ENCODE measurements at places on chromosomes 7 and 10.

DNA sequence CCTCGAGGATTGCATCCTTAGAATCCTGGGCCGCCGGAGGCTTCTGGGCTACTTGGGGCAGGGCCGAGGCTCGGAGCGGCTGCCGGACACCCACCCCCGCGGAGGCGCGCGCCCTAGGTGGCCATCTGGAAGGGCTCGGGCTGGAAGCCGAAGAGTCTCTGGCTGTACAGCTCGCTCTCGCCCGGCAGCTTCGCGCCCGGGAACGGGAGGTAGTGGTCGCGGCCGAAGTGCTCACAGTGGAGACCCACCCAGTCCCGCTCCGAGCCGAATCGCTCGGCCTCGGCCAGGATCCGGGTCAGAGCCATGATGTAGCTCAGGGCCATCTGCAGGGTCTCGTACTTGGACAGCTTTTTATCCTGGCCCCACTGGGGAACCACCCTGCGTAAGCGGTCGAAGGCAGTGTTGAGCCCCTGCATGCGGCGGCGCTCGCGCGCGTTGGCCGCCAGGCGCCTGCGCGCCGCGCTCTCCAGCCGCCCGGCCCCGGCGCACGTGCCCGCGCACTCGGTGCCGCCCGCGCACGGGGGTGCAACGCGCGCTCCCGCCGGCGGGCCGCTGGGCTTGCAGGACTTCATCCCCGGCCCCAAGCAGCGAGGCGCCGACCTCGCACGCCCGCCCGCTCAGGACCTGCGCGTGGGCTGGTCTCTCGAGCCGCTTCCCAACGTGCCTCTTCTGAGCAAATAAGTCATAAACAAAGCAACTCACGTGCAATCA lies 652 bp downstream of the ATOH7 start:
- no peak for DNase-seq

GRCh38 chr10:79238158-79238520 lies 109.1 kb upstream of the PPIF start:
- DNase-seq: no peak

DNA sequence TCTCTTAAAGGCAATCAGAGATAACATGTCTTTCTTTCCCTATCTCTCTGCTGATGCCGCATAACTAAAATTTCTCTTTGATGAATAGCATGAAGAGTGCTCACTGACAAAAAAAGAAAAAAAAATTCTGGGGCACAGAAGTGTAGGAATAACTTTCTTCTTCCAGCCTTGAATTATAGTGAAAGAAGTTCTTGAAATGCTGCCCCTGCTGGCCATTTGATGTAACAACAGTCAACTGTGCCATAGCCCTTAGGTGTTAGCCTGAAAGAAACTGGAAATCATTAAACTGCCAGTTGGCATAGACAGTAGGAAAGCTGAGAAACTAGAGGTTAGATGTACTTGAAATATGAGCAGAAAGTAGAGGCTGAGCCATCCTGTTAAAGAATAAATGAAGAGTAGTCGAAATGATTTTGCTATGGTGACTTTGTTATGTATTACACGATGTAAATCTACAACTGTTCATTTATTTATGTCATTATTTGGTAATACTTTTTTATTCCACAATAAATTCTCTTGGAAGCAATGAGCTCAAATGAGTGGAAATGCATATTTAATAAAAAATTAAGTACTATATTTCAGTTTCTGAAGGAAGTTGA lies 48.3 kb upstream of the FAM171A1 start:
- DNase-seq: no peak

- no peak for DNase-seq
Measured at GRCh38 chr7:98877692-98878364, 504 bp upstream of the TRRAP start.

DNA sequence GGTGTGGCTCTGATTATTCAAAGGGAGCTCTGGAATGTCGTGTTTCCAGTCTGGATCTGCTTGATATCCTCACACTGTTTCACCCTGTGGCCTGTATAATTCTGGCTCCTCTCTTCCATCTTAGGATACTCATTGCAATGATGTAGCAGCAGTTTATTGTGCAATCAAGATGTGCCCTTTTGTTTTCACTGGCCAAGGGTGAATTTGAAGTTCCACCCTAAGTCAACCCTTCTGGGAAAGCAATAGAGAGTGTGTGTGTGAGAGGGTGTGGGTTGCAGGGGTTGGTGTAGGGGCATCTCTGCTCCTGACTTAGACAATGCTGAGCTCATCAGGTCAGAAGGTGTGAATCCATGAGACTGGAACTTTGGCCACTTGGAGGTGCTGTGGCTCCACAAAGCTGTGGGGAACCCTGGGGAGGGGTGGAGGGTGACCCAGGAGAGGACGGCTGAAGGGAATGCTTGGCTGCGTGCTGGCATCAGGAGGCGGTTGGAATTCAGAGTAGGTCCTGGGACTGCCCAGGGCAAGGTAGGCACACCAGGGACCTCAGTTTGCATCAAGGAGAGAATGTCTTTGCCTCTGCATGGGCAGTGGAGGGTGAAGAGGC lies 118.0 kb upstream of the PRSS58 start:
- no peak for DNase-seq

- no peak for DNase-seq
Measured at GRCh38 chr7:27889800-27890199, 149.8 kb downstream of the TAX1BP1 start.

GRCh38 chr7:31640381-31640780 lies 46.6 kb upstream of the PPP1R17 start:
- DNase-seq: no peak

- DNase-seq: no peak
Measured at GRCh38 chr7:38679419-38679818, 48.2 kb upstream of the AMPH start.

DNA sequence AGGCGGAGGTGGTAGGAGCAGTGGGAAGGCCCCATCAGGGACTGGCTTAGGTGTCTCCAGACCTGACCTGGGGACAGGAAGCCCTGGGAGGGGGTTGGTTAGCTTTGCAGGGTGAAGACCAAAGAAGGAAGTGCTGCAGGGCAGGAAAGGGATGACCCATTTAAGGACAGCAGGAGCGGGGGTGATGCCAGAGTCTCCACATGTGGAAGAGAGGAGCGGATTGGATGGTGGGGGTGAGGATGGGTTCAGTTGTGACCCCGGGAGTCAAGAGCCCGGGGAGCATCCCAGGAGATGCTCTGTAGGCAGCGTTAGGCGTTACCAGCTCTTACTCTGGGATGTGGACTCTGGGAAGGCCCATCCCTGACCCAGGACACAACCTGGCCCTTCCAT lies 3.1 kb upstream of the LDB3 start:
- no peak for DNase-seq

GRCh38 chr10:33638374-33638773 lies 303.9 kb upstream of the NRP1 start:
- DNase-seq: no peak

DNA sequence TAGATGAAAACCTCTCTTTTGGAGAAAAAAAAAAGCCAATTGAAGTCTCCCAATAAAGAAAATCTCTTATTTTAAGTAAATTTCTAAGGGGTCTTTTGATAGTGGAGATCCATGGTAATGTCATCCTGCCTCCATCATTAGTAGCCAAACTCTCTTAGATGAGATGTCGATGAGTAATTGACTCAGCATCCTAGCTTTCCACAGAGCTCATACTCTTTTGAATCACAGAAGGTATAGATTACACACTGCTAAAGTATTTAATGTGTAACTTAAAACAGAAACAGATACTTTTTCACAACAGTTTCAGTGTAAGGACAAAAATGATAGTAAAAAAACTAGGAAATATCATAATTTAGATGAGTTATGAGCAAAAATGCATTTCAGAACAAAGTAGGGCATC lies 19.4 kb downstream of the MAGI2 start:
- no peak for DNase-seq

DNA sequence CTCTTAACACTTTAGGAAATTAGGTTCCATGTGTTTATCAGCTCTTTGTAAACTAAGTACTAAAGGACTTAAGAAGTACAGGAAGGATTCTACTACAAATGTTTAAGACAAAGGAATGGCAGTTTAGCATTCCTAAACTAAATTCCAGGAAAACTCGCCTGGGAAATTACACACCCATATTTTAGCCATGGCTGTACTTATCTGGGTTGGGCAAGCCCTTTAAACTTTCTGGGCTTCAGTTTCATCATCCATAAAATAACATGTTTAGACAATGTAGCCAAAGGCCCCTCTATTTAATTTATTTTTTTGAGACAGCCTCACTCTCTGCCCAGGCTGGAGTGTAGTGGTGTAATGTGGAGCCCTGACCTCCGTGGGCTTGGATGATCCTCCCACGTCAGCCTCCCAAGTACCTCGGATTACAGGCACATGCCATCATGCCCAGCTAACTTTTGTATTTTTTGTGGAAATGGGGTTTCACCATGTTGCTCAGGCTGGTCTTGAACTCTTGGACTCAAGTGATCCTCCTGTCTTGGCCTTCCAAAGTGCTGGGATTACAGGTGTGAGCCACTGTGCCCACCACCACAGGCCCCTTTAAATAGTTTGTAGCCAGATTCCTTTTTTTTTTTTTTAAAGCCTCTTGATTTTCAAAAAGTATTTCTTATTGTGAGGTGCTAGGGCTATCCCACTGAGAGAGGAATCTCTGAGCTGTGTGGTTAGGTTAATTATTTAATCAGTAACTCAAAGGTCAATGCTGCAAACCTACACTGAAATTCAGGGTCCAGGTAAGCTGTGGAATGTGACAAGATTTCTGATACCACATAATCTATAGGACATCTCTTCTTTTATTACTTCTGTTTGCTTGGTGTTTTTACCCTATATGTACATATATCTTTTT lies 32.1 kb downstream of the TMEM60 start:
- no peak for DNase-seq

DNA sequence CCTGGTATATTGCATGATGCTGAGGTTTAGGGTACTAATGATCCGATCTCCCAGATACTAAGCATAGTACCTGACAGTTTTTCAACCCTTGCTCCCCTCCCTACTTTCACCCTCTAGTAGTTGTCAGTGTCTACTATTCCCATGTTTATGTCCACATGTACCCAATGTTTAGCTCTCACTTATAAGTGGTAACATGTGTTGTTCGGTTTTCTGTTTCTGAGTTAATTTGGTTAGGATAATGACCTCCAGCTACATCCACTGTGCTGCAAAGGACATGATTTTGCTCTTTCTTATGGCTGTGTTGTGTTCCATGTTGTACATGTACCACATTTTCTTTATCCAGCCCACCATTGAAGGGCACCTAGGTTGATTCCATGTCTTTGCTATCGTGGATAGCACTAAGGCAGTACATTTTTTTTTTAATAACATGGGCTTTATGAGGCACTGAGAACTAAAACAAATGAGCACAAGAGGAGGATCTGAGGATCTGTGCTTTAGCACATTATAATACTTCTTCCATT lies 28.1 kb downstream of the ITGB8 start:
- no peak for DNase-seq

- DNase-seq: no peak
Measured at GRCh38 chr10:50575477-50576244, 48.1 kb downstream of the SGMS1 start.

GRCh38 chr10:5143137-5143536 lies 41.8 kb downstream of the AKR1C8 start:
- DNase-seq: no peak

DNA sequence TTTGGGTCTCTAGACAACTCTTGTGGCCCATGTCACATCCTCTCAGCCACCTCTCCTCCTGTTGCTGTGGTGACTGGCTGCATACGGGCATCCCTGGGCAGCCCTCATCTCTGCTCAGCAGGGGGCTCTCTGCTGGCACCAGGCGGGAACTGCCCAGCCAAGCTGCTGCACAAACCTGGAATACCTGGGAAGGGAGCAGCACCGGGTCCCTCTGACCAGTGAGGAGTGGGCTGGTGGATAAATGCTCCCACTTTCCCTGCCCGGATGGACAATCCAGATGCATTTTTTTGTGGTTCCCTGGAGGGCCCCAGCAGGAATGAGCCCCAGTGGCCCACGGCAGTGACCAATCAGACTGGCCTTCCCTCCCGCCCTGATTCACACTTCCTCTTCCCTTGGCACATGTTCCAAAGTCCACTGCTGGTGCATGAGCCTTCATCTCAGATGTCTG lies 21.9 kb downstream of the GRID1 start:
- DNase-seq: no peak

DNA sequence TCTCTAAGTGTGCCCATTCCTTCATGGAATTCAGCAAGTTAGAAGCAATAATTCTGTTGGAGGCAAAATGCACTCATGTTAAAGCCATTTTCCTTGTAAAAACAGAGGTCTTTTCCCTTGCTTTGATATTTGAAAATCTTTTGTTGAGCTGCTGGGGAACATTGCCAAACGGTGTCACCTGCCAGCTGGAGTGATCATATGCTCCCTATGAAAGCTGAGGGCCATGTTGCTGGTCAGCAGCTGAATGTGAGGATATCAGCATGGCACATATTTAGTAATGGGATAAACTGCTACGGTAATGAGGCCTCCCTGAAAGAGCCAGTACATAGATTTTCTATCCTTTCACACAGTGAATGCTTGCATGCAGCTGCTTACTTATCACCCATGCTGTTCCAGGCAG lies 224.3 kb downstream of the THSD7A start:
- no peak for DNase-seq

DNA sequence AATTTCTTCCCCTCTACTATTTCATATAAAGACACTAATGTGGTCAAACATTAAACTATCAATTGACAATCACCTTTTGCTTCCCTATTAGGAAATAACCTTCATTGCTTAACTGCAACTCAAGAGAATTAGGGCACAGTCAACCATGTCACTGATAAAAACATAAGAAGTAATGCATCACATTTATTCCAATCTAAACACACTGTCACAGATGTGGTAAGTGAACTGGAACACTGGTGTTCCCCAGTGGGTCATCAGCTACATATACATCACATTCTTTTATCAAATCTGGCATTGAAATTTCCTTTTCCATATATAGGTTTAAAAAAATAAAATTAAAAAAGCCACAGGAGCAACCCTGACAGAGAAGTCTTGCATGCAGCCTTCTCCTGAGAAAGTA lies 3.7 kb downstream of the TRIL start:
- no peak for DNase-seq

DNA sequence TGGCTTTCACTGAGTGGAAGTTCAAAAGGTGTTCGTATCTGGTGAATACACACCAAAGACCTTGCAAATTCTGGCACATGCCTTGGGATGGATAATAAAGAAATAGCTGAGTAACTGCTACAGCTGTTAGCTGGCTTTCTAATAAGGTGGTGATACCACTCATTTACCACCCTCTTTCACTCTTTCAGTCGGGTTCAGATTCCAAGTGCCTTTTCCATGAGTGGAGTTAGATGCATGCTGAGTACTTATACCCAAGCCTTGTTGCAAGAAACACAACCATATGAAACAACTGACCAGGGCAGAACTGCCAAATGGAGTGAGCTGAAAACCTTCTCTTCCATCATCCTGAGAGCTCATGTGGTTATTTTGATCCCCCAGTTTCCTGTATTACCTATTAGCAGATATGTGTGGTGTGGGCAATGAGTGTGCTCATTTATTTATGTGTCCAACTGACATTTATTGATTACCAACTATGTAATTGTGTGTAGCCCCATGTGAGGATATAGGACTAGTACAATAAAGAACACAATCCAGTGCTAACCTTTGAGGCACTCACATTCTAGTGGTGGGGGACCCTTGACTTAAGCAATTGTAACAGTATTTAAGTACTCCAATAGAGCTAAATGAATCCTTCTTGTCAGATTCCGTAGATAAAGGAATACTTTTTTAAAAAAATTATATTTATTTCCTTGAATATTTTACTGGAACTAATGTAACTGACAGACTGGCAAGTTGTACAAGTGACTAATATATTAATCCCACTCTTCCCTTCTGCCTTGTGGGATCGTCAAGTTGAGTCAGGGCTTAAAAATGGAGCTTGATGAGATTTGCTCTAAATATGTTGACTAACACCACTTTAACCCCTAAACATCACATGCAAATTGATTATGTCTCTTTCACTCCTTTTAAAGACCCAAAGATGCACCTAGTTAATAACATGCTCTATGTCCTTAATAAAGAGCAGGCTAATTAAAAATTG lies 124.7 kb downstream of the ARID5B start:
- DNase-seq: no peak
